Cardiac septum (tissue), 1 donor: ENCODE measurements at places on chromosomes 3 and 15. TPM values are rescaled to one million over a fixed set of nuclear protein-coding genes. Genes with fewer than 3 reads are reported as not detected.

Gene AP3B2
- 0.22 TPM for total RNA-seq

Gene ACP3
- 0.78 TPM for total RNA-seq

Gene HYAL1
- total RNA-seq = 51.6 TPM

Gene FANCD2OS
- total RNA-seq = not detected

Gene PLSCR4
- total RNA-seq = 14.2 TPM

Gene EPHA6
- total RNA-seq = 0.24 TPM

Gene SLC28A1
- 0.83 TPM for total RNA-seq

DNA sequence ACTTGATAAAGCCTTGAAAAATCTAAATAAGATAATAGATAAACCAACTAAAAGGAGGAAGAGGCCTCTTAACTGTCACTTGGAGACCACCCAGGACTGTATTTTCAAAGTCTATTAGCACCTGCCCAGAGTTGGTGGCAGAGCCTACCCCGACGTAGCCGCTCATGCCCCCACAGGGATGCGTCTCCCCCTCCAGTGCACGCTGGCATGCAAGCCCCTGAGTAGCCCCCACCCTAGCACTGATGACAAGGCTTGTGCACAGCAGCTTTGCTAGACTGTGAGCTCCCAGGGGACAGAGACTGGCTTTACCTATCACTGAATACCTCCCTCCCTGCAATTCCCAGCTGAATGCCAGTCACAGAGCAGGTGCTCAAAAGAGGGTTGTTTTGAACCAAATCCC, 54.1 kb upstream of the HES1 start:
- DNase-seq = no peak

DNA sequence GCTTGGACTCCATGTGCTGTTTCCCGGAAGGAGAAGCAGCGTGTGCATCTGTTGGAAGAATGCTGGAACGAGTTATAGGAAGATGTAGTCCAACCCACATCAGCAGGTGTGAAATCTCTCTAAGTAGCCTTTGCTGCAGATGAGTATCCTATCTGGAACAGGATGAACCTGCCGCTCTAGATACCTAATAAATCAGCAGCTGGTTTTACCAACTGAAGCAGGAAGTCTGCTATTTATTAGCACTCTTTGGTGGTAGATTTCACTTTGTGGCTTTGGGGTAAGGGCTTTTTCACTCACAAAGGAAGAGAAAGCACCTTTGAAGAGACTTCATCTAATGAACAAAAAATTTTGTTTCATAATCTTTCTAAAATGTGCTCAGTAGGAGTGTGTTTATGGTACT, 66.4 kb downstream of the DCUN1D1 start:
- no peak for DNase-seq

GRCh38 chr3:133428552-133428951, 28.7 kb downstream of the BFSP2 start:
- no peak for DNase-seq

GRCh38 chr3:38731522-38731921, 82.0 kb upstream of the SCN5A start:
- DNase-seq = no peak

DNA sequence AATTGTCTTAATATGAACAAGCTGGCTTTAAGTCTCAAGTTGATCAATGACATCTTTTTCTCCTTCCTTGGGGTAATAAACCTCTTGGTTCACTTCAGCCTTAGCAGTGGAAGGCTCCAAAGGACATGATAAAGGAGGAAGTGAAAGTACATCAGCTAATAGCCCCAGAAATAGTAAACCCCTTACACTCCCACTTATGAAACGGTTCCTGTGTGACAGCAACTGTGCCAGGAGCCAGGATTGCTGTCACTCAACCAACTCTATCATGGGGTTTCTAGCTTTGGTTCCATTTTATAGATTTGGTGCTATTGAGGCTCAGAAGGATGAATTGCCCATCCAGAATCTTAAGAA, 216.7 kb downstream of the ABHD5 start:
- no peak for DNase-seq

- DNase-seq = no peak
Observed at GRCh38 chr15:40029979-40030893, 8.7 kb downstream of the SRP14 start.

- DNase-seq = no peak
Observed at GRCh38 chr15:64430000-64430735, 30.2 kb upstream of the ZNF609 start.

GRCh38 chr3:176375519-176375918, 821.8 kb downstream of the TBL1XR1 start:
- DNase-seq = no peak

DNA sequence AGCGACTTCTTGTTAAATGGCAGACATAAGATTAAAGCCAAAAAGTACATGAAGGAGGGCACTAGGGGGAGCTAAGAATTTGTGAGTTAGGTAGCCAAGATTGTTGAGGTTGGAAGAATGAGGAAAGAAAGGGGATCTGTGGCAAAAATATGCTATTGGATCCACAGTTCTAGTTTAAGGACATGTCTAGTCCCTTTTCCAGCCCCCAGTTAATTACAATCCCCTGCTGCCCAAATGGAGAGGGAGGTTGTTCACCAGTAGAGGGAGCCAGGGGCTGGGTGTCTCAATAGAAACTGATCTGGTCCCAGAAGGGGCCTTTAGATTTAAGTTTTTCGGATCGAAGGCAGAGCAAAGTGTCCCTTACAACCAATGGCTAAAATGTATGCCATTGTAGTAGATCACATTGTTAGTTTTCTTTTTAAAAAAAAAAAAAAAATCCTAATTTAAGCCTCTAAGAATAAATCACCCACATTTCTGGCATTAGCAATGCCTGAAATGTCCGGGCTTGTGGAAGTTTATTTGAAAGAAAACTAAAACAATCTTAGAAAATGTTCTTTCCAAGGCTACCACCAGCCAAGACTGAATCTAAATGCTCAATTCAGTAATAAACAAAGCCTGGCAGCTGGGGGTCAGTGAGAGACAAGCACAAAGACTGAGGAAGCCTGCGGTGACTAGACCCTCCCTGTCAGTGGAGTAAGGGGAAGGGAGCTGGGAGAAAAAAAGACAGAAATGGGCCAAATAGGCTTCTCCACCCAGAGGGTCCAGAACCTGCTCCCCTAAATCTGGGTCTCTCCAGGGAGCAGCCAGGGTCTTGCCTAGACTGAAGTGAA, 7.1 kb downstream of the COL8A1 start:
- DNase-seq = no peak

- no peak for DNase-seq
Observed at GRCh38 chr3:11508346-11509172, 135.2 kb downstream of the VGLL4 start.

- no peak for DNase-seq
Observed at GRCh38 chr3:172536993-172537419, 13.8 kb upstream of the TNFSF10 start.

DNA sequence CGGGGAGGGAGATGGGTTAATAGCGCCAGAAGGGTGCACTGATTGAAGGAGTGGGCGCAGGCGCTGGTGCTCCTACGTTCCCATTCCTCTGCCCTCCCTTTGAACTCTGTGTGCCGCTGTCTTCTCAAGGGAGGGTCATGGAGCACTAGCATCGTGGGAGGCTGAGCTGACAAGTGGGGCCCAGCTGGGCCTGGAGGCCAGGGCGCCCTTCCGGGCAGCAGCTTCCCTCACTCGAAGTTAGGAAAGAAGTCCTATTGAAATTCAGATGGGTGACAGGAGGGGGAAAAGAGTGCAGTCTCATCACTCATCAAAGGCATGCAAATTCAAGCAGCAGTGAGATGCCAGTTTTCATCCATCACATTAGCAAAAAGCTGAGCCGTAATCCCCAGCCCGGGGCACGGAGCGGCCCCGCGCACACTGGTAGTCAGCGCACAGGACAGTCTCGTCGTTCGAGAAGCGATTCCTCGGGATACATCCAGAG, 128.2 kb downstream of the LRRK1 start:
- DNase-seq = peak; percentile 39

DNA sequence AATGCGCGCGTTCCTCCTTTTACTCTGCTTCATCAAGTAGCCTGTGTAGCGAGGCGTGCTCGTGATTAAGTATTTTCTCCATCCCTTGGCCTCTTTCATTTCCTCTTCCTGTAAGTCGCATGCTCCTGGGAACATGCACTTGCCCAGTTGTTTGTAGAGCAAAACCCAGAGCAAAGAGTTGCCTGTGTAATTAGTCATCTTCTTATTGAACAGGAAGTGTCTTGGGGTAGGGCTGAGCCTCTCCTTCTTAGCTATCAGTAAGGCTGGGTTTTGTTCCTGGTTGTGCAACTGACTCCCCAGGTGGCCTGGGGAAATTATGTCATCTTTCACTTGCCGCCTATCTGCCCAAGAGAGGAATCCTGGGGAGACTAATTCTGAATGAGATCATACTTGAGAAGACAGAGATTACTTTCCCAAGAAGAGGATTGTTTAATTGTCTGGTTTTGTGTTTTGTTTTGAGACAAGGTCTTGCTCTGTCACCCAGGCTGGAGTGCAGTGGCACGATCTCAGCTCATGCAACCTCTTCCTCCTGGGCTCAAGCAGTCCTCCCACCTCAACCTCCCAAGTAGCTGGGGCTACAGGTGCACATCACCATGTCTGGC, 14.9 kb downstream of the LIPH start:
- DNase-seq = peak; percentile 65
